ENCODE measurements at places on chromosomes 4 and X.
A peak's percentile ranks its signal among the peaks of the same experiment; 100 is the strongest.

DNA sequence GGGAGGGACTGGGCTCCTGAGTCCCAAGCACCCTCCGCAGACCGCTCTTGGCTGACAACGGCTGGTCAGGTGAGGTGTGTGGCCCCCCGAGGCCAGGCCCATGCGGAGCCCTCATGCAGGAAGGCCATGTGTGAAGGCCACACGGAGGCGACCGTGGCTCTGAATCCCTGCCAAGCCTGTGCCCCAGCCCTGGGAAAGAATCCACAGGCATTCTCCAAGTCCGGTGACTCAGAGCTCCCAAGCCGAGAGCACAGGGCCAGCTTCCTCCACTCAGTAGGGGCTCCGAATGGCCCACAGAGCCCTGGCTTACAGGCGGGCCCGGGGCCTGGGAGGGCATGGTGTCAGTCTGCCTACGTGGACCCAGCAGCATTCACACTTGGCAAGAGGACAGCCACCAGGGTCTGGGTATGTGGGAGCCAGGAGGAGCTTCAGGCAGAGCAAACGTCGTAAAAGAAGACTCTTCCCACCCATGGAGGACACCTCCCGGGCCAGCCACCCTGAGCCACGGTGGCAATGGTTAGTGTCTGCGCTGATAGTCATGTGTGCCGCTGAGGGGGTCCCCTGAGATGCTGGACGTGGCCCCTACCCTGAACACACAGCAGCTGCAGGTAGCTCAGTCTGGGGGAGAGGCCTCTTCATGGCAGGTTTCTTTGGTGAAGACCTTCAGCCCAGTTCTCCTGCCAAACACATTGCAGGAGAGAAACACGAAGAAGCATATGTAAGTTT lies 105.7 kb downstream of the PSAPL1 start:
- DNase-seq: no peak

- peak; percentile 35 for DNase-seq
These were observed 918 bp upstream of the FGFRL1 start for GRCh38 chr4:1010395-1011021.

DNA sequence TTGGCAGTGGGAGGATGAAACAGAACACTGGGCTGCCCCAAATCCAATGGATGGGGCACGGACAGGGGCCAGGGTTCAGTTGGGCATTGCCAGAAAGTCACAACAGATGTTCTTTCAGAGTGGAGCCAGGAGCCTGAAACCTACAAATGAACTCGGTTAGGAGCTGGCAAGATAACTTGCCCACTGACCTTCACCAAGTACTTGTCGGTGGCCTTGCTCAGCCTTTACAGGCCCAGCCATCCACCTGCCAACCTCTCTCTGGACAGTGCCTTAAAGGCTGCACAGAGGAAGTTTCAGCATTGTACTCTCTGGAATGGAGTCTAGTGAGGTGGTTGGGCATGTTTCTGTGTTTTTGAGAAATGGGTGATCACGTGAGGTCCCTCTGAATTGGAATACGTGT lies 87.1 kb upstream of the USP9X start:
- DNase-seq: no peak

DNA sequence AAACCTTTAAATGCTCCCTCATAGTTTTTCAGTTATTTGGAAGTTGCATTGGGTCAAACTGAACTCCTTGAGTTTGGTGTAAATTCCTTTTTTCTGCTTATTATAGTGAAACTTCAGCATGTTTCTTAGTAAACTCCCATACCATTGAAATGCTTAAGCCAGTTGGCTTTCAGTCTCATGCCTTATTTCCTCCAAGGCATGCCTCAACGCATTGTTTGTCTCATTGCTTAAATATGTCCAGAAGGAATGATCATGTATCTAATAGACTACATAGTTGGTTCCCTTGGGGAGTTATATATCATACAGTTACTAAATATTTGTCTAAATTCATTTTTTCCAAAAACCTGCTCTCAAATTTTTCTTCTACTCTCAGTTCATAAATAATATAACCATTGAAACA lies 114.0 kb downstream of the STOX2 start:
- no peak for DNase-seq

- DNase-seq: no peak
These were observed 597.6 kb upstream of the MAGEB2 start for GRCh38 chrX:29617725-29618124.

- DNase-seq: no peak
These were observed 97.7 kb downstream of the ARHGAP10 start for GRCh38 chr4:147829401-147830101.

- no peak for DNase-seq
These were observed 207.6 kb downstream of the NAF1 start for GRCh38 chr4:162959046-162959445.

- no peak for DNase-seq
These were observed 15.8 kb downstream of the HTRA3 start for GRCh38 chr4:8285143-8285975.

DNA sequence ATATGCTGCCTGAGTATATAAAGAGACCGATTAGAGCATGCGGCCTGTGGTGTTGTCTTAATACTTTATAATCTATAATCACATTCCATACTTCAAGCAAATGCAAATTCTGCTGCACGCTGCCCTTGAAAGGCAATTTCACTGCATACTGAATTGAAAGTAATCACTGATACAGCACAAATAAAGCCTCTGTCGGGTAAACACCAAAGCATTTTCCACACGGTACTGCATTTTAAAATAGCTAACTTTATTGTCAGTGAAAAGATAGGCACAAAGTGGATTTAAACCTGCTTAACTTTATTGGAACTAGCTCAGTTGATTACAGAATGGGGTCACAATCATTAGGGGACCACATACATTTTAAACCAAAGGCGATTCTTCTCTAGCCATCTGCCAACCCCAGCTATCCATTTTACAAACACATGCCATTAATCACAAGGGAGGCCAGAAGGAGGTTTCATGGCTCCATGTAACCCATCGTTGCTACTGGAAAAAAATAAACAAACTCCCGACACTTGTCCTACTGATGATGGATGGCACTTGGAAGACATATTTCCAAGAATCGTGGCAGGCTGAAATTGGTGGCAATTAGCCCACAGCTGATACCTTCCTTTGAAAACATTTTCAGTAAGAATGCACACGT lies 65.9 kb downstream of the AMOT start:
- DNase-seq: no peak

DNA sequence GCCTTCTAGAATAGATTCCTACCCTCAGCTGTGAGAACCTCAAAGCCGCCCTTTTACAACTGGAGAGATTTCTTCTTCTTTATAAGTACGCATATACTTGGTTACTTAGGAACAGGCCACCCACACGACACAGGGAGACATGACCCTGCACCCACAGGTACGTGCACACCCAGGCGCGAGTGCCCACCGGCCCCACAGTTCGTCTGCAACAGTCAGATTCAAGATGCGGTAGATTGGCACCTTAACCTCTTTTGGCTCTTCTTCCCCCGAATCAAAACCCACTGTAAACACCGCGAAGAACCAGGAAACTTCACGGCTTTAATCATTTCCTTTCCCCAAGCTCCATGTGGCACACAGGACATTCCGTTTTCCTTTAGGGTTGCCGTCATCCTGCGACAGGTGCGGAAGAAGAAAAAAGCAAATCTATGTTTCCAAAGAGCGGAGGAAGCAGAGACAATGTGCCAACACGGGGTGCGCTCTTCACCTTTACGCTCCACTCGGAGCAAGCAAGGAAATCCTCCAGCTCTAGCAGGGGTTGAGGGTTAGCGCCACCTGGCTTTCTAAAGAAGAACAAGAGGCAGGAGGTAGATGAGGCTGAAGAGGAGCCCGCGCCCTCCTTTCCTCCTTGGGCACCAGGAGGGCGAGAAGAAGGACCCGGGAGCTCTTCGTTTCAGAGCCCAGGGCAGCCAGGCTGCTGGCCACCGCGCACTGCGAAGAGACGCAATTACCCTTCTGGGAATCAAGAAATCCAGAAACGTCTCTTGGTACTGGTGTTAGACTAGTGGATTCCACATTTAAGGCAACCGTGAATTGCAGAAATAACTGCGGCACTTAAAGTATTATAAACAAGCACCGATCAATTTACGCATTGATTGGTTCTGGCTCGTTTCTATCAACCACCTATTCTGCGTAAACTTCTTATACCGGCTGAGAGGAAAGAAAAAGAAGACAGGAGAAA lies 35.7 kb downstream of the HAND2 start:
- no peak for DNase-seq

DNA sequence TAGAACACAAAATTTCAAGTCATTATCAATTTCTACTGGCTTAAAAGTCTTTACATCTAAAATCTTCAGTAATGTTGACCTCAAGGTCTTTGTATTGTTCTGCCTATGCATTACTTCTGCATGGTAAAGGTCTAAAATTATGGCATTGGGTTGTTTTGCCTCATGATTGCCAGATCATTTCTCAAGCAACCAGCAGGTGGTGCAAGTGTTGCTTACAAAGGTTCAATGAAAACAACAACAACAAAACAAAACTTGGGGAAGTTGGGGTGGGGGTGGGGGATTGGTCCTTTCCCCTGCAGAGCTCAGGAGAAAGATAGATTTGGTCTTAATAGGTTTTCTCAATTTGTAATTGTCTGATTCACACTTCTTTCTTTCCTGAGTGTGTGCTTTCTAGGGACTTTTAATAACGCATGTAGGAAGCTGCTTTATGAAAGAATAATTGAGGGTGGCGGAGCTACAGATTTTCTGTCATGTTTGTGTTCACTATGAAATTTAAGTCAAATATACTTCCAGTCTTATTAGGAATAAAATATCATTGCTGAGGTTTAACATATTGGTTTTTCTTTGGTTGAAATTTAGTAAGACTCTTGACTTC lies 145.1 kb downstream of the COL4A5 start:
- DNase-seq: peak; percentile 12

DNA sequence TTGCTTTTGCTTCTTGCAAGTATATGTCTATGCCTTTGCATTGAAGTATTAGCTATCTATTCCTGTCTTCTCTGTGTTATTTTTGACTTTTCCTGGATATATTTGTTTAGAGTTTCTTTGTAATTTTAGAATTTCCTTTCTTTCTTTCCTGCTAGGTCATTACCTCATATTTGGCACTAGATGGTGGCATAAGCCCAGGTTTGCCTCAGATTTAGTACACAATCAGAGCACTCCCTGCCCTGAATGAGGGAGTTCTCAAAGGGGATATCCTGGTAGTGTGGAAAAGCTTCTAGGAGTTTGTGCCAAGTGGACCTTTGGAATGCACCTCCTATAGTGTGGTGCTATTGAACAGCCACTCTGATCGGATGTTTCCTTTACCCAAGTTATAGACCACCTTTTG lies 181.6 kb downstream of the UGT8 start:
- peak; percentile 38 for DNase-seq

DNA sequence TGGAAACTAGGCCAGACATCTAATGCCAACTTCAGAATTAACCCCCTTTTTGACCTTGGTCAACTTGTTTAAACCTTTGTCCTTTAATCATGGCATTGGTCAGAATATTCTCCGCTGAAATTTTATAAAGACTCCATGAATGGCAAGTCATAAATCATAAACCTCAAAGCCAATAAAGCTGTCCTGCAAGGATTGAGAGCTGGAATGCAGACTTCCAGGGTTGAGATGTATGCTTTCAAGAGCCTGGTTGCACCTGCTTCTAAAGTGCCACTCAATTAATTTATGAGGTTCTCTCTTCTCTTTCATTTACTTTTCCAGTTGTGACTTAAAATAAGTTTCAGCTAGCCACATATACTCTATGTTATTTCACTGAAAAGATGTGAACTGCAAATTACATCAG lies 136.2 kb upstream of the HCCS start:
- no peak for DNase-seq

GRCh38 chrX:35040871-35041270 lies 98.3 kb downstream of the FAM47B start:
- no peak for DNase-seq

- no peak for DNase-seq
These were observed 830.5 kb downstream of the PDHA2 start for GRCh38 chr4:96670381-96670780.

DNA sequence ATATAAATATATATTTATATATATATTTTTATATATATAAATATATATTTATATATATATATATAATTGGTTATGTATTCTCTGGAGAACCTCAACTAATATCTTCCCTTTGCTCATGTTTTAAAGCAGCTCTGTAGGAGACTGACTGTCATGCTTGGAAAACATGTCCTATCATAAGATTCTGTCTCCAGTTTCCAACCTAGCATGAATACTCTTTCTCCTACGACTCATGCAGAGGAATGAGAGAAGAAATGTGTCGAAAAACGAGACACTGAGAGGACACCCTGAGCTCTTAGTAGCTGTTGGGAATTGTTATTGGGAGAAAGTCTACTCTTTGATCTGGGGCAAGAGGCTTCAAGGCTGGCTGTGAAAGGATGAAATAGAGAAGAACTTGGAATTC lies 166.5 kb upstream of the SLIT2 start:
- no peak for DNase-seq

DNA sequence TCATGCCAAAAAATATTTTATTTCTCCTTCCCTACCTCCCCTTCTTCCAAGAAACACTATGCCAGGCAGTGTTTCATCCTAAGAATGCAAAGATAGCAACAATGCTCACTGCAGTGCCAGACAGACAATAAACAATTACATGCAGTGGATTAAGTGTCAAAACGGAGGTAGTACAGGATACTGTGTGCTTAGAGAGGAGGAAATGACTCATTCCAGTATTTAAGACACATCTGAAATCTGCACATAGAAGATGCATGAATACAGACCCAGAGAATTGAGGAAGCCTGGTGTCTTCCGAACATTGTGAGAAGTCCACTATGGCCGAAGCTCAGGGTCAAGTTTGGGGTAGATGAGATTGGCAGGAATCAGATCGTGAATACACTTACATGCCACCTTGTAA lies 326.4 kb downstream of the PPP3CA start:
- no peak for DNase-seq

GRCh38 chr4:157271166-157271869 lies 50.8 kb downstream of the GRIA2 start:
- DNase-seq: no peak

DNA sequence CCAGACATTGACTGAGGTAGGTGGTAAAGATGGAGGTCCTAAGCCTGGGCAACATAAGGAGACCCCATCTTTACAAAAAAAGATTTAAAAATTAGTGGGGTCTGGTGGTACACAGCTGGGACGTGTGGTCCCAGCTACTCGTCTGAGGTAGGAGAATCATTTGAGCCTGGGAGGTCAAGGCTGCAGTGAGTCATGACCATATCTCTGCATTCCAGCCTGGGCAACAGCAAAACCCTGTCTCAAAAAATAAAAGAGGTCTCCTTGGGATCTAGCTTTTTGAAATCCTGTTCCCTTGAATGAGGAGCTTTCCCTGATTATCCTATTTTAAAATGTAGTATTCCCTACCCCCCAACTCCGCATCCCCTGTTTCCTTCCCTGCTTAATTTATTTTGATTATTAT lies 78.7 kb upstream of the OGT start:
- DNase-seq: no peak

All from NCI-H1105 treated with DMSO at 0.1 percent for 48 hours (cell line).